ENCODE measurements at places on chromosomes 1 and 21. TPM values are rescaled to one million over a fixed set of nuclear protein-coding genes. Genes with fewer than 3 reads are reported as not detected.

- peak; percentile 36 for DNase-seq
These were observed 62.4 kb downstream of the CD247 start for GRCh38 chr1:167455786-167456446.

- DNase-seq: no peak
These were observed 33.6 kb downstream of the SOAT1 start for GRCh38 chr1:179327196-179327595.

GRCh38 chr1:92538413-92539061 lies 51.8 kb upstream of the GFI1 start:
- peak; percentile 37 for DNase-seq

GRCh38 chr21:14589855-14590563 lies 43.9 kb upstream of the SAMSN1 start:
- no peak for DNase-seq

DNA sequence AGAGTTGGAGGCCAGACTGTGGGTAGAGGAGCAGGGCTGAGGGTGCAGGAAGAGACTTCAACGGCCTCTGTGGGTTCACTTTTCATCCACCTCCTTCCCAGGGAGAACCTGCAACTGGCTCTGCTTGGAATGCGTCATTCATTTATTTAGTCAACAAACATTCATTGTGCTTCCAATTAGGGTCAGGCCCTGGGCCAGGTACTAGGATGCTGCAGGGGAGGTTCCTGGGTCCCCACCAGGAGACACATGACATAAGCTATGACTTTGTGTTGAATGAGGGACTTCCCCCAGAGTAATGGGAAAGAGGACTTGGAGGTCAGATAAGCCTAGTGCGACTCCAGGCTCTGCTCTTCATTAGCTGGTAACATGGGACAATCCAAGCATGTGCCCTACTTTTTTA lies 46.3 kb upstream of the RPL11 start:
- DNase-seq: no peak

DNA sequence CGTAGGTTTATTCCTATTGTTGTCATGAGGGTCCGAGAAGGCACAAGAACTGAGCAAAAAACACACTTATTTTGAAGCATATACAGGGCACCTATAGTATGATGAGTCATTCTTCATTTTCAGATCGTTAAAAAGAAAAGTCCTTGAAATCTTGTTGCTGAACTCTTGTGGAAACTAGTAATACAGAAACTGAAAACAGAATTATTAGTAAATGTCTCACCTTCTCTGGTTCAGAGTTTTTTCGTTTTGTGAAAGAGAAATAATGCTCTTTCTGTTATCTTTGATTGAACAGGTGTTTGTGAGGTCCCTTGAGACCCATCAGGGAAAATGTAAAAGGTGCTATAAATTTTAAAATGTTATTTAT lies 102.0 kb upstream of the COA6 start:
- no peak for DNase-seq

DNA sequence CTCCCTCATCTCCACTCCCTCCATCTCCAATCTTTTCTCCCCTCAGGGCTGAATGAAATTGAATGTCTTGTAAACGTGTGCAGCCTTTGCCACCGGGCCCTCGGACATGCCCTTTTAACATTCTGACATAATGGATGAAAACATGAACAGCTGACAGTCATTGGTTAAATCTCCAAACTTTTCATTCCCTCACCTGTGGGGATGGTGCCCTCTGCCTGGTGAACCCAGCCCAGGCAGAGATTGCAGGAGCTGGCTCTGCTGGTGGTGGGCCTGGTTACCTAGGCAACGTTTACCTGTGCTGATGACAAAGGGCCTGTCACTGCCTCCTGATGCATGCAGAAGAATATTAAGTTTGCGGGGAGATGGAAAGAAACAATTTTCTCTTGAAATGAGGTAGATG lies 21.3 kb downstream of the ST6GALNAC3 start:
- DNase-seq: no peak

DNA sequence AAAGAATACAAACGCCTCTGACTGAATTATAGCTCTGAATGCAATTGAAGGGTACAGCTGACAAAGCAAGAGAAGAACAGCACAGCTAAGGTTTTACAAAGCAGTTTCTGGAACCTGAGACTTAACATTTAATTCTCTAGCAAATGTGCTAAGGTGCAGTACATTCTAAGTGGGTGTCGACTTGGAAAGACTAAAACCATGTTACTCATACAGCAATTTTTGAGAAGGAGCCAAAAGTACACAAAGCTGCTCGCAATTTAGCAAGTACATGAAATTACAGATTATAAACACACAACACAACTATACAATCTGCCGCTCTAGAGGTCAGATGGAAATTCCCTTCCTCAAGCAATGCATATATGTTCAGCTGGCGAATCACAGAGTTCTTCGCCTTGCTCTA lies 121.9 kb downstream of the TIAM1 start:
- peak; percentile 84 for DNase-seq

- DNase-seq: no peak
These were observed 210.8 kb upstream of the POU3F1 start for GRCh38 chr1:38257374-38257773.

ATAD3B gene
- 12.1 TPM for polyA plus RNA-seq

CFHR5 gene
- not detected for polyA plus RNA-seq

CHML gene
- 3.2 TPM for polyA plus RNA-seq

KCNA2 gene
- not detected for polyA plus RNA-seq
